Body of pancreas (tissue), 4 donors: ENCODE measurements at places on chromosomes 2 and 18. TPM values are rescaled to one million over a fixed set of nuclear protein-coding genes. Genes with fewer than 3 reads are reported as not detected.
A peak's percentile ranks its signal among the peaks of the same experiment; 100 is the strongest.

GRCh38 chr2:68727683-68728375 is 6.8 kb upstream of the ARHGAP25 start:
- DNase-seq = no peak

DNA sequence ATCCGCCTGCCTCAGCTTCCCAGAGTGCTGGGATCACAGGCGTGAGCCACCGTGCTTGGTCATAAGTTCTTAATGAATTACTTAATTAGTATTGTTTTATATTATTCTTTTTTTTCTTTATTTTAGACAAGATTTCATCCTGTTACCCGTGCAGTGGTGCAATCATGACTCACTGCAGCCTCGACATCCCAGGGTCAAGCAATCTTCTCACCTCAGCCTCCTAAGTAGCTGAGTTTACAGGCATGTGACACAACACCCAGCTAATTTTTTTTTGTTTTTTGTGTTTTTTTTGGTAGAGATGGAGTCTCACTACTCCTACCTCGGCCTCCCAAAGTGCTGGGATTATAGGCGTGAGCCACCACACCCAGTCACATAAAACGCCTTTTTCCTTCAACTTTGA is 17.3 kb downstream of the C2orf42 start:
- no peak for DNase-seq

GRCh38 chr2:71240794-71241193 is 13.9 kb upstream of the PAIP2B start:
- no peak for DNase-seq

DNA sequence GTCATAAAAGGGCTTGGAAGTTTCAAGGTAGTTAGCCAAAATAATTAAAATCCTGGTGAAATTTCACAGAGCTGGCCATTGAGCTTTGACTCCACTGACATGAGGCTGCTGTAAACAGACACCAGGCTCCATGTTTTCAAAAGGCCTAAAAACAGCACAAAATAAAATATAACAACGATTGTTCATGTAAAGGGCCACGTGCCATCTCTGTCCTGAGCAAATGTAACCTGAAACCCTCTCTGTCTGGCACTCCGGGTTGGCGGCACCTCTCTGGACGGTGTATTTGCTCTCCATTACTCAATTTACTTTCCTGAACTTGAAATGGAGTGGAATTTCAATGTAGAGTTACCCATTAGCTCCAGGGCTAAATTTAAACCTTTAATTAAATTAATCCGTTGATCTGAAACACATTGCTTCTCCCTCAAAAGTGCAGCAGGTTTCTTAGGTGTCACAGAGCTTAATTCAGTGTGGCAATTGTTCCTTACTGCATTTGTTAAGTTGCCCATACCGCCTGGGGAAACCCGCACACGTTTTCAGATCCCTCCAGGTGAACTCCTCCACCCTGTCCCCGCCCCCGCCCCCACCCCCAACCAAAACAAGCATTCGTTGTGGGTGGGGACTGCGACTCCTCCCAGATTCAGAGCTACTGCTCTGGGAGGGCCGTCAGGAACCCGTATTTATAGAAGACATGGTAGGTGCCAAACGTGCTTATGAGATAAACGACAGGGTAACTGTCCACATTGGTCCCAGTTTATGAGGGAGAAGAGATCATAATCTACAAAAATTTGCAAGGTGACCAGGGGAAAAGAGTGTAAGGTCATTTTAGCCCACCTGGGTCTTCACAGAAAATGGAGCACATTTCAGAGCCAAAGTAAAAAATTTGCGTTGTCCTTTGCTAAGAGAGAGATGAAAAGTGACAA is 1.2 kb upstream of the CABLES1 start:
- DNase-seq = peak; percentile 76

DNA sequence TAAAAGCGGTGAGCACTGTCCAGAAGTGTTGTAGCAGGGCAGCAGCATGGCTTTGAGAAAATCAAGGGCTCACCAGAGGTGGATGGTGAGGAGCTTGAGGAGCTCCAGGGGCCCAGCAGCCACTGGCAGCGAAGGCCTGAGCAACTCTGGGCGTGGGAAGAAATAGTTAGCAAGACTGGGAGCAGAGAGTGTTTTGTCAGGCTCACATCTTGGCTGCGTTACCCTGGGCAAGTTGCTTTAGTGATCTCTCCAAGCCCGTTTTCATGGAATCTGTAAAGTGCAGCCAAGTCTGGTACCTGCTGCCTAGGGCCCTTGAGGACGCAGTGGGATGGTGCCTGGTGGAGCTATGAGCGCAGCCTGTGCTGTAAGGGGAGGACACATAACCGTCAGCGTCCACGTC is 78.3 kb downstream of the SH3BP4 start:
- no peak for DNase-seq

The TSPYL6 gene
- not detected for total RNA-seq
